HFFc6 (cell line): ENCODE measurements at places on chromosomes 7 and 10. TPM values are rescaled to one million over a fixed set of nuclear protein-coding genes. Genes with fewer than 3 reads are reported as not detected.
A peak's percentile ranks its signal among the peaks of the same experiment; 100 is the strongest.

Gene AGR2
- total RNA-seq = not detected in 2 replicates

Gene CREM
- total RNA-seq = 24.0 and 31.2 TPM in 2 replicates

DNA sequence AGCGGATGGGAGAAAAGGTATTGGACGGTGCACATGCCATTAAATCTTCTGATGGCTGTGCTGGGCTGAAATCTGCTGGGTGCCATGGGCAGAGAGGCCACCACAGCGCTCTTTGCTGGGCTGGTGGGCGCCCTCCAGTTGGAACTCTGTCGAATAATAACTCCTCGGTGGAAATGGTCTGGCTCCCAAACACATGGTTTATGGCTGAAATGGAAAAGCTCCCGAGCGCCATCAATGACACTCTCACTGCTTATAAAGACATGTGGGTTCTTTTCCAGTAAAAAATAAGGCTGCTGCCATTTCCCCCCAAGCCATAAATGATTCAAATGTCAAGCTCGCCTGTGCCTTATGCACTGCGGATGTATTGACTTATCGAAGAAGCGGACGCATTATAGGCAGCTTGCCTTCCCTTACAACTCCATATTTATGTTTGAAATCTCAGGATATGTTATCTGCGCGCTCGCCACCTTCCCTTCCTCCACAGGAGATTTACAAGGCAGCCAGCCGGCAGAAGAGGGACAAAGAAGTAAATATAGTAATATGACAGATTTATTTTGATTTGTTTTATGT lies 239.0 kb upstream of the MKI67 start:
- H3K4me3 ChIP-seq = no peak overlapping the region
- no peak overlapping the region for H3K27ac ChIP-seq
- H3K36me3 ChIP-seq = peaks cover 19% of the 10 kb centered on the region
- H3K4me1 ChIP-seq = no peaks in the 10 kb centered on the region
- DNase-seq = no peak

DNA sequence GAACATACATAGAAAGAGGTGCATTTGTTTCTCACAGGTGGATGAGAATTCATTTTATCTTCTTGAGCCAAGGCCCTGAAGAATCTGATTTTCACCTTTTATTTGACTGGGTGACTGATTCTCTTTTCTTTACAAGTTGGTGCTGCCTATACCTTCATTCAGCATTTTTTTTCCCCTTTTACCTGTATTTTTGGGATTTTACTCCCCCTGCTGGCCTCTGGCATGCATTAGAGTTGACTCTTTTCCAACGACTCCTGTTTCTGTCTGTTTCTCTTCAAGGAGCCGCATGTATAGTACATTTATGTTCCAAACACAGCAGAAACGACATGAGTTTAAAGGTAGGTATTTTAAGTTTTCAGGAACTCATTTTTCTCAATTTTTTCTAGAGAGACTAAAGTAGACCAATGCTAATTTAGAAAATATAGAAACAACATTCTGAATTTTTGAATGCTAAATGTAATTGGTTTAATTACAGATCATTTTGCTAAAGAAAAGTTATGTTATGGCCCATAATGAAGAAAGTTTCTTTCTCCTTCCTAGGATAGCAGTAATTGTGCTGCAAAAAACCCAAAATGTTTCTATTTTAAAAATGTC lies 149.8 kb upstream of the HDAC9 start:
- no peaks in the 10 kb centered on the region; the same call in 1 of the 2 replicates for H3K27me3 ChIP-seq
- H3K36me3 ChIP-seq = peaks cover 10% of the 10 kb centered on the region
- no peak overlapping the region for H3K27ac ChIP-seq
- H3K4me3 ChIP-seq = no peak overlapping the region
- DNase-seq = peak; percentile 21

DNA sequence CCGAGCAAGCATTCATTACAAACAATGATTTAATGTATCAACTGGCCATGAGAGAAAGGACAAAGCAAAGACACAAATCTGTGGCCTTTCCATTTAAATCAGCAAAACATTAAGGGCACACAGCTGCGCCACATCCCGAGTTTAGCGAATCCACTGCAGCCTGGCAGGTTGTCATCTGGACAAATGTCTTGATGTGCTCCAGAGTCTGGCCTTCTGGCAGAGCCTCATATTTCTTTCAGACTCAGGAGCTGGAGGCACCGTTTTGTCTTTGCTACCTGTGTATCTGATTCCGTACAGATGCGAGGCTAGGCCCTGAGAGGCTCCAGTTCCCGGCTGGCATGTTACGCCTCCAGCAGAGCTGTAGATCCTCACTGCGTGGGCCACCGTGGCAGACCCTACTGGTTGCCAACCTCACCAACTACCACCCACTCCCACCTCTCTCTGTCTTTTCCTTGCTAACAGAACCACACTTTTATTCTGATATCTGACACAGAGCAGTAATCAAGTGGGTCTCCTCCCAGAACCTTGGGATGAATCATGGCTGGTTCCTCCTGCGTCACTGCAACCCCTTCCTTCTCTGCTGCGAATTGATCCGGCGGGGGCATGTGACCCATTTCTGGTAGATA lies 40.9 kb upstream of the EFCAB10 start:
- no peaks in the 10 kb centered on the region for H3K27me3 ChIP-seq
- H3K27ac ChIP-seq = no peak overlapping the region
- no peak for DNase-seq
- peaks cover 8% of the 10 kb centered on the region; the same call in 1 of the 2 replicates for H3K4me1 ChIP-seq
- H3K4me3 ChIP-seq = no peak overlapping the region
